ENCODE measurements at places on chromosomes 12 and 14.

DNA sequence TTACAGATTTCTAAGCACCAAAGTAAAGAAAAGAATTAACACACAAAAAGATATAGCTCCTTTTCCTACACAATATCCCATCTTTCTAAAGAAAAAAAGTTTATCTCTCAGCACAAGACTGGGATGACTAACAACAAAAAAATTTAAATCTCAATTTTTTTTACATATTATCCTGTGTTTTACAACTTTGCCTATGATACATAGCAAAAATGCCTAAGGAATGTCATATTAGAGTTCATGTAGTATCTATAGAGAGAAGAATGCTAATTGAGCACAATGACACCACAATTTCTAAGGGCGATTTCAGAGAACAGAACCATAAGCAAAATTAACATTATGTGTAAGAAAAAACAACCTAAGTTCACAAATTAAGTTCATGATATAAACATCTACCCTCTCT, 16.3 kb downstream of the C2CD5 start:
- H3K4me1 ChIP-seq: no peaks in the 10 kb centered on the region
- DNase-seq: no peak
- no peak overlapping the region for H3K4me3 ChIP-seq
- peaks cover 8% of the 10 kb centered on the region for H3K36me3 ChIP-seq
- H3K27me3 ChIP-seq: no peaks in the 10 kb centered on the region

- no peaks in the 10 kb centered on the region for H3K4me1 ChIP-seq
- no peak overlapping the region for H3K27ac ChIP-seq
- no peaks in the 10 kb centered on the region for H3K36me3 ChIP-seq
These were observed 474.1 kb upstream of the MIS18BP1 start for GRCh38 chr14:45727133-45727532.

DNA sequence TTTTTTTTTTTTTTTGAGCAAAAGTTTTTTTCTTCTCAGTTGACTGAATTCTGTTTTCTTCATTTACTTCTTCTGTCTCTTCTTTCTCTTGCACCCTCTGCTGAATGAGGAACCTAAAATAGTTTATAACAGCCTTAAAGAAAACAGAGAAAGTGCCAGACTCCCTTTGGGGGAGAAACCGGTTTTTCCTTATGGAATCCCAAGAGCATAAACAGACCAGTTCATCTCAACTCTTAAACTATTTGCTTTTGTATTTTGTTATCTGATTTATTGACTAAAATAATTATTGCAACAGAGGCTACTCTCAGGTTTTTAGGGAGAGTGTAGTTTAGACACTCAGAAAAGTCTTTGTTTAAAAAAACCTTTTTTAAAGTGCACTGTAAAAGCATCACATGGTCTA, 30.2 kb downstream of the ST8SIA1 start:
- DNase-seq: no peak
- no peaks in the 10 kb centered on the region for H3K36me3 ChIP-seq
- H3K27me3 ChIP-seq: no peaks in the 10 kb centered on the region
- no peak overlapping the region for H3K27ac ChIP-seq

DNA sequence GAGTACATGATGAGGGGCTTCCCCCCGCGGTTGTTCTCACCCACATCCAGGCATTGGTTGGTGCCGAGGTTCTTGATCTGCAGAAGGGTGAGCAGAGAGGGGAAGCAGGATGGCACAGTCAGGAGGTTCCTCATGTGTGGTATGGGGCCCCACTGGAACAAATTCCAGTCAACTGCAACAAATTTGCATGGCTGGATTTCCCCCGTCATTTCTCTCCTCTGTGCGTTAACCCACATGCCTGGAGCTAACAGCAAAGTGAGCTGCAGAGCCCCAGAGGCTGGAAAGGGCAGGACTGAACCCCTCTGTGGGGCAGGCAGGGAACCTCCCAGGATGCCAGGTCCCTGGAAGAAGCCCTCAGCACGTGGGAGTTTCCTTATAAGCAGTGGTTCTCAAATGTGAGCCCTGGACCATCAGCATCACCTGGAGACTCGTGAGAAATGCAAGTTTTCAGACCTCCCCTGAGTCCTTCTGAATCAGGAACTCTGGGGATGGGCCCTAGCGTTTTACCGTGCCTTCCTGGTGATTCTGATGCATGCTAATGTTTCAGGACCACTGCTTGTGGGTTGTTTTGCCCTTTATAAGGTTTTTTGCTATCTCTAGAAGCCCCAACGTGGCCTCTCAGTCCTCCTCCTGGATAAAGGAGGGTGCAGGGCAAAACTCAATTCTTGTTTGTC, 11.0 kb upstream of the CELA1 start:
- no peaks in the 10 kb centered on the region for H3K27me3 ChIP-seq
- no peaks in the 10 kb centered on the region for H3K4me1 ChIP-seq
- H3K4me3 ChIP-seq: no peak overlapping the region
- no peak overlapping the region for H3K27ac ChIP-seq
- no peak for DNase-seq

GRCh38 chr12:19643635-19644034, 204.3 kb downstream of the AEBP2 start:
- no peaks in the 10 kb centered on the region for H3K27me3 ChIP-seq
- H3K4me3 ChIP-seq: no peak overlapping the region
- H3K36me3 ChIP-seq: no peaks in the 10 kb centered on the region
- DNase-seq: peak; percentile 41

DNA sequence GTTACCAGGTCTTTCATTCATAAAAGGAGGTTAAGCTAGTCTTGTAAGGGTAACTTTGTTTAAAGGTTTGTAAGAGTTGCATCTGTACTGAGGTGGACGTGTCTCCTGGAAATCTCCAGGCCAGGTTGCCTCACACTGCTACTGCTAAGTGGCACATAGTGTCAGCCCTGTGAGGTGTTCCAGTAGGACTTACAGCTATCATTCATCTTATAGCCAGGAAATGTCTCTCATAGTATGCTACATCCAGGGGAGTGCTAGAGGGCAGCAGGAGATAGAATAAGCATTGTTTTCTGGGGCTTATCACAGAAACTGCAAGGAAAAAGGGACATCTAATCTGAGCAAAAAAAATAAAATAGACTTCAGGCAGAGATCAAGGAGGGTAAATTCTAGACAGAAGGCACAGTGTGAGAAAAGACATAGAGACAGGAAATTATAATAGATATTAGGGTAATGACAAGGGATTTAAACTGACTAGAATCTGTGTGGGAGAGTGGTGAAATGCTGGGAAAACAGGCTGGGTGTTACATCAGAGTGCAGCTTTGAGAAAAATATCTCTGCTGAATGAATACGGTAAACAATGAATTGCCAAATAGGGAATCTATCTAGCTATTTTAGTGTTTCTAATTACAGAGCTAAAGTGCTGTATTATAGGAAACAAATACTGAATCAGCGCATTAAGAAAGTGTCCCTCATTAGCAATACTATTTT, 205.1 kb upstream of the ABCD2 start:
- DNase-seq: no peak
- no peaks in the 10 kb centered on the region for H3K27me3 ChIP-seq
- H3K27ac ChIP-seq: no peak overlapping the region
- no peak overlapping the region for H3K4me3 ChIP-seq
- no peaks in the 10 kb centered on the region for H3K36me3 ChIP-seq

- no peak for DNase-seq
- no peaks in the 10 kb centered on the region for H3K4me1 ChIP-seq
- H3K4me3 ChIP-seq: no peak overlapping the region
- no peaks in the 10 kb centered on the region for H3K36me3 ChIP-seq
- no peaks in the 10 kb centered on the region for H3K27me3 ChIP-seq
- no peak overlapping the region for H3K27ac ChIP-seq
These were observed 276.2 kb downstream of the SSPN start for GRCh38 chr12:26471560-26471959.

GRCh38 chr14:84610086-84610485, 919.9 kb upstream of the FLRT2 start:
- no peaks in the 10 kb centered on the region for H3K27me3 ChIP-seq
- no peaks in the 10 kb centered on the region for H3K4me1 ChIP-seq
- H3K4me3 ChIP-seq: no peak overlapping the region
- no peaks in the 10 kb centered on the region for H3K36me3 ChIP-seq
- no peak overlapping the region for H3K27ac ChIP-seq

GRCh38 chr12:27422697-27423096, 23.8 kb upstream of the SMCO2 start:
- H3K27ac ChIP-seq: no peak overlapping the region
- DNase-seq: no peak
- H3K4me1 ChIP-seq: no peaks in the 10 kb centered on the region
- H3K27me3 ChIP-seq: no peaks in the 10 kb centered on the region
- H3K36me3 ChIP-seq: no peaks in the 10 kb centered on the region

GRCh38 chr12:15732341-15733061, 56.7 kb downstream of the EPS8 start:
- no peaks in the 10 kb centered on the region for H3K4me1 ChIP-seq
- H3K27me3 ChIP-seq: no peaks in the 10 kb centered on the region
- H3K36me3 ChIP-seq: no peaks in the 10 kb centered on the region
- no peak for DNase-seq

DNA sequence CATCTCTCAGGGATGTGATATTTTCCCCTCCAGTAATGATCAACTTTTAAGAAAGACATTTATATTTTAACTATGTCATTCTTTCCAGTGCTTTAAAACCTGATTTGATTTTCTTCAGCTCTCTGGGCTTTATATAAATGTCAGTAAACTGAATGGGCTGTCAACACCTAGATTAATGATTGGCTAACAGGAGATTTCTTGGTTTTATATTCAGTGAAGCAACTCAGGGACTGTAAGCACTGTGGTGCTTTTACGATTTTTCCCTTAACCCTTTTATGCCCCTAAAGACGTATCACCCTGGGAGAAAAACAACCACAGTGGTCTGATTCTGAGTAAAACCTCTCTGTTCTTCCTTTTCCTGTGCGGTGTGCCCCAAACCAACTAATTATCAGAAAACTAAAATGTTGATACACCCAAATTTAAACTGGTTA, 38.0 kb downstream of the PTGER2 start:
- no peaks in the 10 kb centered on the region for H3K27me3 ChIP-seq
- no peak for DNase-seq
- peaks cover 2% of the 10 kb centered on the region for H3K4me1 ChIP-seq
- H3K36me3 ChIP-seq: no peaks in the 10 kb centered on the region
- no peak overlapping the region for H3K27ac ChIP-seq

DNA sequence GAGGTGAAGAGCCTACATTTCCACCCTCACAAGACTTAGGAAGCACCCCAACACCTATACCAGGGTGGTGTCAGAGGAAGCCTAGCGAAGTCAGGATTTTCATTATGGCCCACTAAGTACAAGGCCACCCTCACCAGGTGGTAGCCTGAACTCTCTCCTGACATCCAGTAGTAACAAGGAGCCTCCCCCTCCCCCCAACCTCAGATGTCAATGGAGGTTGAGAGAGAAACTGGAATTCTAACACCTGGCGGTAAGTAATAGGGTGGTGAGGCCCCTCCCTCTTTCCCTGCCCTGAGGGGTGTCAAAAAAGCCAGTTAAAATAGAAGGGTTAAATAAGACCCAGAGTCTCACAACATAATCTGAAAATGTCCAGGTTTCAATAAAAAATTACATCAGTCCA, 37.6 kb downstream of the SINHCAF start:
- H3K36me3 ChIP-seq: peaks cover 100% of the 10 kb centered on the region
- no peak overlapping the region for H3K4me3 ChIP-seq
- no peaks in the 10 kb centered on the region for H3K27me3 ChIP-seq
- H3K27ac ChIP-seq: peak overlapping the region; percentile 2
- no peak for DNase-seq

Measured in neuronal stem cell (in vitro differentiated cells).